ENCODE measurements at places on chromosomes 2 and 18.
A peak's percentile ranks its signal among the peaks of the same experiment; 100 is the strongest.

GRCh38 chr18:50373561-50374219 is 1.2 kb upstream of the SKA1 start:
- DNase-seq: no peak

- DNase-seq: peak; percentile 49
These were observed 81.4 kb downstream of the BIN1 start for GRCh38 chr2:127025359-127026166.

GRCh38 chr2:11356764-11357163 is 12.3 kb upstream of the ROCK2 start:
- no peak for DNase-seq

- no peak for DNase-seq
These were observed 68.4 kb upstream of the PPP1CB start for GRCh38 chr2:28683100-28683706.

GRCh38 chr18:25819746-25820363 is 270.6 kb downstream of the SS18 start:
- DNase-seq: no peak
